Epithelial cell of esophagus (primary cell): ENCODE measurements at places on chromosomes 1 and 21.

GRCh38 chr1:44596511-44596910, 77.8 kb downstream of the TMEM53 start:
- DNase-seq = no peak

GRCh38 chr1:160620942-160621632, 25.8 kb downstream of the SLAMF1 start:
- DNase-seq = no peak

- DNase-seq = peak; percentile 28
Observed at GRCh38 chr1:213287987-213288386, 236.9 kb downstream of the RPS6KC1 start.

- DNase-seq = peak; percentile 62
Observed at GRCh38 chr1:91754348-91754747, 131.6 kb downstream of the TGFBR3 start.

- no peak for DNase-seq
Observed at GRCh38 chr1:23496490-23497181, 12.7 kb upstream of the ASAP3 start.

DNA sequence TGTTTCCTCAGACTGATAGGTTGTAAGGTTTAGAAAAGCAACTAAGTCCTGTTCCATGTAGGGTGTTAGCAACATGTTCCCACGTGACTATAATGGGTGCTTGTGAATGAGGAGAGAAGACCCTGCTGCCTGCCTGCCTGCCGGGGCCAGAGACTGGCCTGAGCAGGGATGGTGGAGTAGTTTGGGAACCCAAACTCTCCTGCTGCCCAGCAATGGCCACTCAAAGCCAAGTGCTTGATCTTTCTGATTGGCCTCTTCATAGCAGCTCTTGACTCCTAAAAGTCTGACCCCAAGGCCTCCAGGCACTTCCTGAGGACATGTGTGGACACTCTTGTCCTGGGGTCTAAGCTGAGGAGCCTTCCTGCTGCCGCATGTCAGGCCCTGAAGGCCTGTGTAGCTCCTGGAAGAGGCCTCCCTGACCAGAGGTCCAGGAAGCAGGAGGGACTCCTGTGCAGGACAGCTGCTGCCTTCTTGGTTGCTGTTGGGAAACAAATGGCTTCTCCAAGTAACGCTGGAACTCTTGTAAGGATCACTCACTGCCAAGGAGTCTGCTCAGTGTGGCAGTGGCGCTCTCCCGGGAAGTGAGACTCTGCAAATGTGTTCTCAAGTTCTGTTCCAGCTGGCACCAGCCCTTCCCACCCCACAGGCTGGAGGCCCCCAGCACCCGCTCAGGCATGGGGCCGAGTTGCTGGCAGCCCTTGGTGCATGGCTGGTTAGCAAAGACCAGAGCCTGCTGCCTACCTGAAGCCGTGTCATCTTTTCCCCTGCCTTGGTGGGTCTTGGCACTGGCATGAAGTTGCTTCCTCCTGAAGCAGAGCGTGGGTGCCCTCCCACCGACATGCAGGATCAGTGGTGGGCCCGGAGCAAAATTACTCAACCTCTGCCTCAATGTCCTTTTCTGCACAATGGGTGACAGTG, 35.5 kb downstream of the MAN1C1 start:
- DNase-seq = no peak

DNA sequence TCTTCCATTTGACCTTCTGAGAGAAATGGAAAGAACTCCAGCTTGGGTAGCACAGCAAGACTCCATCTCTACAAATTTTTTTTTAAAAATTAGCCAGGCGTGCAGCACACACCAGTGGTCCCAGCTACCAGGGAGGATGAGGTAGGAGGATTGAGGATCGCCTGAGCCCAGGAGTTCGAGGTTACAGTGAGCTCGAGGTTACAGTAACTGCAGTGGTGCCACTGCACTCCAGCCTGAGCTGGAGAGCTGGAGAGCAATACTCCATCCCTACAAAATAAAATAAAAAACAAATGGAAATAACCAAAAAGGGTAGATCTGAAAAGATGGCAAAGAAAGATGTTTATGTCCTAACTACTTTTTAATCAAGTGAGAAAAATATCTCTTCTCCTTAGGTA, 14.5 kb downstream of the POGZ start:
- no peak for DNase-seq

DNA sequence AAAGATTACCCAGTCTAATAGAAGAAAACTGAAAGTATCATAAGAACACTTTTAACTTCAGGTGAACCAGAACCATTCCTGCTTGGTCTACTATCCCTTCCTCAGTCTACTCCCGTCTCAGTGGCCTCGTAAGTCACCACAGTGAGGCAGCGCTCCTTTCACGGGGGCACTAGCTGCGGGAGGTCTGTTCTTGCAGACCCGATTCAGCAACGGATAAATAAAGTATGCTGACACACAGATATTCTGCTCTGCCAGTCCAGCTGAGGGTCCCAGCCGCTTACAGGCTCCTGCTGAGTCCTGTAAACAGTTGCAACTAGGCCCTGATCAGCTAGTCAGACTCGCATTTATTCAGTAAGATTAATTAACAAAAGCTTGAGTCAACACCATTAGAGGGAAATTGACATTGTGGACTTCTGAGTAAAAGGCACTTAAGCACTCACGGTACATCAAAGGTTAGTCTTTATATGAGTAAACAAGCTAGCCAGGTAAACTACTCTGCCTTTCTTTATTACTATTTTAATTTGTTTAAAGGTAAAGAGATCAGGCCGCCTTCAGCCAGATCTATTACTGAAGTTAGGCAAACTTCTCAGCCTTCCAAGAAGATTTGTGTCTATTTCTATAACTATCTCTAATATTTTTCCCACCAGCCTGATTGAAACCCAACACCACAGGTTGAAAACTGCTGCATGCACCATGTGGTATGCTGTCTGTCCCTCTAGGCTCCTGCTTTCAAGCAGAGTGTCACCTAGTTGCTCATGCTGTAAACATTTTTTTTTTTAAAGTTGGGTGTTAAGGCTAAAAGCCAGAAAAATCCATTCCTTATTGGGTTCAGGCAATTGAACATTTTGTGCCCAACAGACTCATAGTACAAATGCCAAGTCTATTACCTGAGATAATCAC, 87.7 kb downstream of the INTS7 start:
- no peak for DNase-seq

DNA sequence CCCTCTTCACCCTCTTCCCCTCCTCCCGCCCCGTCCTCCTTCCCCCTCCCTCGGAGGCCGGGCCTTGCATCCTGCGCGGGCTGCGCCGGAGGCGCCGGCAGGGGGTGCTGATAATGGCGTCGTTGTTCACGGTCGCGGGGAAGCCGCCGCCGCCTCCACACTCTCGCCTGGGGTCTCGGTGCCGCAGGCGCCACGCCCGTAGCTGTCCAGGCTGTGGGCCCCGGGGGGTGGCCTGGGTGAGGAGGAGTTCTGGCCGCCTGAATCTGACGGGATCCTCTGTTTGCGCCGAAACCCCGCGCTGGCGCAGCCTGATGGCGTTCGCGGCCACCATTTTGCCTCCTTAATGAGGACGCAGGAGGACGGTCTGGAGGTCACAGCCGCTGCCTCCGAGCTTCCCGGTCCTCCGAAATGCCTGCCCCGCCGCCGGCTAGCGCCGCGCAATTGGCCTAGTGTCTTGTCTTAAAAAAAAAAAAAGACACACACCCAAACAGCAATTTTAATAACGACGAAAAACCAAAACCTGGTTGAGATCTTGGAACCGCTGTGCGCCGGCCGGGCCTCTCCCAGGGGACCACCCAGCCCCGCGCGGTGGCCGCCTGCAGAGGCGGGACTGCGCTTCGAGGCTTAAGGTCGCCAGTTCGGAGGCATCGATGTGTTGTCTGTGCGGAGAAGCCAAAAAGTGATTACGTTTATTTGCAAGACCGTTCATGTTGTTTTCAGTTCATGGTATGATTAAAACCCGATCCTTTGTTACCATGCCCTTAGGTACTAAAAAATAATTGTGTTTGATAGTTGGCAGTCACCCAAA, 106.6 kb upstream of the HNRNPU start:
- DNase-seq = peak; percentile 95
